ENCODE measurements at places on chromosomes 3 and 15. TPM values are rescaled to one million over a fixed set of nuclear protein-coding genes. Genes with fewer than 3 reads are reported as not detected.

DNA sequence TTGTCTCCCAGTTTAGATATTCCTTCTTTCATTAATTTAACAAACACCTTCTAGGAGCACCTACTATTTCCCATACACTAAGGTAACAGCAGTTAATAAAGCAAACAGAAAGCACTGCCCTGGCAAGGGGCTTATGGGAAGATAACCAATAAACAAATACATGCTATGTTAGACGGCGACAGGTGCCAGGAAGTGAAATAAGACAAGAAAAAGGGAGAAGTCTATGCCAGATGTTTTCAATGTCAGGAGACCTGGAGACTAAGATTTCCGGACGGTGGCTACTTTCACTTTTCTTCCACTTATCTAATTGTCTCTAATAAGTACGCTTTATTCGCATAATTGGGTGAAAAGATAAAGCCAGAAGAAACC, 32.5 kb upstream of the ZNF445 start:
- no peak for DNase-seq
- H3K4me1 ChIP-seq: peaks cover 2% of the 10 kb centered on the region
- peak overlapping the region; percentile 56 for H3K4me3 ChIP-seq
- no peaks in the 10 kb centered on the region for H3K27me3 ChIP-seq

- peak; percentile 39 for DNase-seq
- H3K36me3 ChIP-seq: no peaks in the 10 kb centered on the region
- no peaks in the 10 kb centered on the region for H3K4me1 ChIP-seq
Observed at GRCh38 chr3:42600958-42601675, 631 bp downstream of the NKTR start.

DNA sequence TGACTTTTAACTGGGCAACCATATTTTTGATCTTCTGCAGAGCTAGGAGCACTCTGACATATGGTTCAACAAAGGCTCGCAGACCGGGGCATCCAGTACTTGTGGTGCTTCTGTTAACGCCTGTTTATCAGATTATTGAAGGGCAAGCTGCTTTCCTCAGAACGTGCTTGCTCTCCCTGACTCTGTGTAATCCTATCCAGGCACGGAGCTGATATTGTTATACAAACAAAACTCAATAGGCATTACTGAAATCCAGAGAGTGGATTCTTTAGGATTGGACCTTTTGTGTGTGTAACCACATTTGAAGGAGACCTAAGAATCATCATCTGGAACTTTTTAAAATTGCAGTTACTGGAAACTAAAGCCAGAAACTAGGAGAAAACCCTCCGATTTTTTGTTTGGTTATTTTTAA, 246.5 kb downstream of the PTPRG start:
- peak overlapping the region; percentile 12 for H3K27ac ChIP-seq
- DNase-seq: no peak
- H3K4me3 ChIP-seq: no peak overlapping the region
- no peaks in the 10 kb centered on the region for H3K4me1 ChIP-seq

DNA sequence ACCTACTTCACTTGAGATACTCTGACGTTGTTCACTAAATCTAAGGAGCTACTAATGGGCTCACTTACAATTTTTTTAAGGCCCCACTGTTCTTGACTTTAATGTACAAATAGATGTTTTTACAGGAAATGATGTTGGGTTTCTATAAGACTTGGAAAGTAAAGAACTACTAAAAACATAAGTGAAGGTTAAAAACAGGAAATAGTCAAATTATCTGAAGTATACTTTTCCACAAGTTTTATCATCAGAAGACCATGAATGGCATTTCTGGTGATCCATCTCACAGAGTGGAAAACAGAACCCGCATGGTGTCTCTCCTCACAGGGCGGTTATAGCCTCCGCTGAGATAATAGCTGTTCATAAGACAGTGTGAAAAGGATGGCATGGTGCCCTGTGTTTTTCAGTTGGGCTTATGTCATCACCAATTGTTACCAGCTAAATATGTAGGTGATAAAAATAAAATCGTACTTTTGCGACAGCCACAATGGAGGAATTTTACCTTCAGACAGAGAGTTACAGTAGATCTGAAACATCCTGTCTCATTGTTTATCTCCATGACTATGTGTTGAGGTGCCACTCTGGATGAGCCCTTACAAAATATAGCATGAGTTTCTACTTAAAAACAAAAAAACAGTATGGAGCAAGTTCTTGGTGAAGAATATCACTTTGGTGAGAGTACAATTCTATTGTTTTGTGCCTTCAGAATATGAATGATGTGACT, 462.4 kb downstream of the RAP2B start:
- H3K4me1 ChIP-seq: no peaks in the 10 kb centered on the region
- no peak overlapping the region for H3K27ac ChIP-seq
- H3K4me3 ChIP-seq: no peak overlapping the region
- no peaks in the 10 kb centered on the region for H3K27me3 ChIP-seq
- H3K36me3 ChIP-seq: no peaks in the 10 kb centered on the region
- no peak for DNase-seq

- H3K36me3 ChIP-seq: no peaks in the 10 kb centered on the region
- no peak overlapping the region for H3K27ac ChIP-seq
Observed at GRCh38 chr3:124275412-124275811, 283.5 kb upstream of the ROPN1 start.

- no peak for DNase-seq
- H3K4me3 ChIP-seq: no peak overlapping the region
- peaks cover 4% of the 10 kb centered on the region for H3K4me1 ChIP-seq
- H3K27ac ChIP-seq: no peak overlapping the region
Observed at GRCh38 chr3:150138824-150139223, 168.1 kb upstream of the PFN2 start.

- no peak overlapping the region for H3K27ac ChIP-seq
- H3K27me3 ChIP-seq: no peaks in the 10 kb centered on the region
- no peaks in the 10 kb centered on the region for H3K36me3 ChIP-seq
- no peak overlapping the region for H3K4me3 ChIP-seq
- no peaks in the 10 kb centered on the region for H3K4me1 ChIP-seq
Observed at GRCh38 chr3:127796045-127796830, 26.1 kb downstream of the MGLL start.

DNA sequence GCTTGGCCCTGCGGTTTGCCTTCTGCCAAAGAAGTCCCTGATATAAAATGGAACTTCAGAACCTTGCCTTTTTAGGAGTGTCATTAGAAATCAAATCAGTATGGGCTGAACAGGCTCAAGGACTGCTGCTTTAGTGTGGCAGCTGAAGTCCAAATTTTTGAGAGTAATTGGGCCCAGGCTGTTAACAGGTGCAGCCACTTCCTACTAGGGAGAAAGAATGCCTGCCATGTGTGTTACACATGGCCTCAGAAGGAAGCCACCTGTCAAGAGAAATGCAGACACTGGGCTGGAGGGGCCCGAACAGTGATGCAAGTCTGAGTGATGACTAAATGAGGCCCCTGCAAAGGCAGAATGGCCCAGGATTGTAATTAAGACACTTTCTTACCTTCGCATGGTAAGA, 786.7 kb upstream of the CFAP20DC start:
- H3K4me3 ChIP-seq: no peak overlapping the region
- no peak overlapping the region for H3K27ac ChIP-seq
- H3K36me3 ChIP-seq: no peaks in the 10 kb centered on the region
- DNase-seq: no peak
- H3K27me3 ChIP-seq: no peaks in the 10 kb centered on the region
- H3K4me1 ChIP-seq: no peaks in the 10 kb centered on the region

GRCh38 chr15:100230784-100231183, 111.0 kb downstream of the ADAMTS17 start:
- H3K27me3 ChIP-seq: no peaks in the 10 kb centered on the region
- H3K4me1 ChIP-seq: no peaks in the 10 kb centered on the region
- no peak for DNase-seq
- no peaks in the 10 kb centered on the region for H3K36me3 ChIP-seq
- H3K27ac ChIP-seq: no peak overlapping the region

The STARD5 gene
- total RNA-seq: 5.8 TPM

The ATP6V1A gene
- 90.4 TPM for total RNA-seq

The IMPG2 gene
- total RNA-seq: 0.08 TPM

The TF gene
- total RNA-seq: 0.06 TPM

The GPR149 gene
- not detected for total RNA-seq

The TM6SF1 gene
- total RNA-seq: 0.90 TPM

The FETUB gene
- total RNA-seq: not detected

The SLC9A9 gene
- total RNA-seq: 1.1 TPM
